ENCODE measurements at places on chromosomes 6 and 20.

DNA sequence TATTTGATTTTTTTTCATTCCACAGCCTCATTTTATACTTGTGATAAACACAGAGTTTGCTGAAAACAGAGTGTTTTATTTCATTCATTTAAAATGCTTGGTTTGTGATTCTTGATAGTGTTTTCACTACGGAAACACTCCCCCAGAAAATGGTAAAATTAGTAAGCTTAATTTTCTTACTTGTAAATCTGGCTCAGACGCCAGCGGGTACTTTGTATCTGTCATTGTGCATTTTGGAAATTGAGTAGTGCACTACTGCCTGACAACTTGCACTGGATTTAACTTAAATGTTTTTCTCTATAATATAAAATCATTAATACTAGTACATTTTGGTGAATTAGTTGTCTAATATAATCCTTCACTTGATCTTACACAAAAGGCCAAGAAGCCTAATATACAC is 37.0 kb upstream of the HINT3 start:
- DNase-seq = no peak

DNA sequence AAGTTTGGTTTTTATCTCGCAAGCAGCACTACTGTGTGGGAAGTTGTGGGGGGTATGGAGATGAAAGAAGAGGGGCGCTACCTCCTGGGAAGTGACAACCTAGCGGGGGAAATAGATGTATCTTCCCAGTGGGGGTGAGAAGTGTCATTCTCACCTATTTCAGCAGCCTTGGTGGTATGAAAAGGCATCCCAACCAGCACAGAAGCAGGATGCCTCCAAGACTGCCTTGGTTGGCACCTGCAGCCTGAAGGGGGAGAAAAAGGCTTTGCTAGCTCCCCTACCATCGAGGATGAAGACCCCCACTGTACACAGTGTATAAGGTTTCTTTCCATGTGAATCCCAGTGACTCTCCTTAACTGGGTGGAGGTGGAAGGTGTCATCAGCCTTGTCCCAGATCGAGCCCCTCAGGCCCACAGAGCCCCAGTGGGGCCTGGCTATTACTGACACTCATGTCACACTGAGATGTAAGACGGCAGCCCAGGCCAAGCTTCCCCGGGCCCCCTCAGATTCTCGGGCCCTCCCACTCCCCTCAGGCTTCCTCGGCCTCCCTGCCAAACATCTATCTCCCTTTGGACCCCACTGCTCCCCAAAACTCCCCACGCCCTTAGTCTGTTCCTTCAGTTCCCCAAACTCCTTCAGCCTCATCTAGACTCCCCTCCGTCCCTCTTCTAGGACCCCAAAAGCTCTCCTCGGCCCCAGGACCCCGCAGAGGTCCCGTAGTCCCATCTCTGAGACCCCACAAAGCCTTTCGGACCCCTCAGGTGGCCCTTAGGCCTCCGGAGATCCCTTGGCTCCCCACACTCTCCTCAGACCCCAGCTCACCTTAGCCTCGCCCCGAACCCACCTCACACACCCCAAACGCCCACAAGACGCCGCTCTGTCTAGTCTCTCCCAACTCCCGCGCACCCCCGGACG is 688 bp downstream of the COMMD7 start:
- DNase-seq = no peak

- no peak for DNase-seq
Measured at GRCh38 chr6:125346201-125346925, 44.6 kb upstream of the HDDC2 start.

- DNase-seq = no peak
Measured at GRCh38 chr20:50744143-50744792, 12.9 kb downstream of the PARD6B start.

GRCh38 chr6:162151021-162151665 is 576.4 kb downstream of the PRKN start:
- no peak for DNase-seq

DNA sequence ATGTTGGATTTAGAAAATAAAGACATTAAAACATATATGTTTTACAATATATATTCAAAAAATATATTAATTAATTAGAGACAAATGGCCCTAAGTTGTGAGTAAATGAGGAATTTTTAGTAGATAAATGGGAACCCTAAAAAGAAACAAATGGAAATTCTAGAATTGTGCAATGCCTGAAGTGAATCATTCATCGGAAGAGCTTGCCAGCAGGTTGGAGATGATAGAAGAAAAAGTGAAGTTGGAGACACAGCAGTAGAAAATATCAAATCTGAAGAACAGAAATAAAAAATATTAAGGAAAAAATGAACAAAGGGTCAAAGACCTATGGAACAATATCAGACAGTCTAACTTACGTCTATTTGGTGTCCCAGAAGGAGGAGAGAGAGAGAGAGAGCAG is 109.4 kb upstream of the NEDD9 start:
- DNase-seq = no peak

DNA sequence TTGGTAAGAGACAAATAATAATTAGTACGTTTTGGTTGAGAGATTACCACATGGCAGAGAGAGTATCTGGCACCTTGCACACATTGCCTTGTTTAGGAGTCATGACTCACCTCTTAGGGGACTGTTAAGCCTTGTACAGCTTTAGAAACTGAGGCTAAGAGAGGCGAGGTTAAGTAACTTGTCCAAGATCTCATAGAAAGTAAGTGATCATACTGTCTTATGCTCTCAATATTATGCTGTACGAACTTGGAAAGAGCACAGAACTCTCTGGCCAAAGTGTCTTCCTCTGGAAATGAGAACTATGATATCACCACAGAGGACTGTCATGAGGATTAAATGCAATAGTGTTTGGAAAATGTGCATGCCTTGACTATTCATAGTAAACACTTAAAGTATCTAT is 249.0 kb downstream of the UTRN start:
- DNase-seq = no peak

GRCh38 chr6:139960671-139961070 is 586.2 kb upstream of the CITED2 start:
- DNase-seq = no peak

- DNase-seq = no peak
Measured at GRCh38 chr6:160276126-160276525, 17.5 kb upstream of the SLC22A2 start.

- DNase-seq = peak; percentile 44
Measured at GRCh38 chr20:38748861-38749149, 545 bp downstream of the ACTR5 start.

GRCh38 chr6:17115251-17116116 is 13.6 kb downstream of the STMND1 start:
- no peak for DNase-seq

DNA sequence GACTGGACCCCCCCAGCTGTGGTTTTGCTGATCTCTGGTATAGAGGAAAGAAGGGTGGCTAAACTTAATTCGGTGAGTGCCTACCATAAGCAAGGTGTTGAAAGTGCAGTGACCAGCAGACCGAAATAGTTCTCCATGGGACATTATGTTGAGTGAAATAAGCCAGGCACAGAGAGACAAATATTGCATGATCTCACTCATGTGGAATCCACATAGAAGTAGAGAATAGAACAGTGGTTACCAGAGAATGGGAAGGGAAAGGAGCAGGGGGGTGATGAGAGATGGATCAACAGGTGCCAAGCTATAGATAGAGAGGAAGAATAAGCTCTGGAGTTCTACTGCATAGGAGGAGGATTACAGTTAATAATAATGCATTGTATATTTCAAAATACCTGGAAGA is 9.7 kb upstream of the GCNT2 start:
- no peak for DNase-seq

DNA sequence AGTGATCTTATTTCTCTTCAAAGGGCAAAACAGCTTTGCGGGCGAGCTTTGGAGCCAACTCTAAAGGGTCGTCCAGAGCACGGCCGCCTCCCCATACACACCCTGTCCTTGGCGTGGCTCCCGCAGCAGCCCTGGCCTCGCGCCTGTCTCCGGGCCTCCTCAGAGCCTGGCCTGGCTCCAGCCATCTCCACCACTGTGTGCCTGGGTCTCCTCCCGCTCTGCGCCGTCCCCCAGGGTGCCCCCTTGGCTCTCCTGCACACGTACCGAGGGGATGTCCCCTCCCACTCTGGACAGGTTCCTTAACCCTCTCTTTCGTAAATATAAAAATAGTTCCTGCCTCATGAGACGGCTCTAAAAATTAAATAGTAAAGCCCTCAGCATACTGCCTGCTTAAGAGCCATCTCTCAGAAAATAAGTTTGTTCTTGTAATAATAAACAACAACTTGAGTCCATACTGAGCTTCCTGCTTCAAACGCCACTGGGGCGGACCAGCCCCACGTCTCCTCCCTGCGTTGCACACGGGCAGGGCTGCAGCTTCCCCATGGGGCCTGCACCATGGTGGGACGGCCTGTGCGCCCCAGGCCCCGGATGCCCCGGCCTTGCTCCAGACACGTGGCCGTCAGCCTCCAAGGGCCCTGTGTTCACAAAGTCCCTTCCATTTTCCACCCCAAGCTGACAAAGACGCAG is 226.2 kb downstream of the TTLL2 start:
- no peak for DNase-seq

GRCh38 chr20:17871886-17872285 is 96.7 kb downstream of the SNX5 start:
- DNase-seq = no peak

DNA sequence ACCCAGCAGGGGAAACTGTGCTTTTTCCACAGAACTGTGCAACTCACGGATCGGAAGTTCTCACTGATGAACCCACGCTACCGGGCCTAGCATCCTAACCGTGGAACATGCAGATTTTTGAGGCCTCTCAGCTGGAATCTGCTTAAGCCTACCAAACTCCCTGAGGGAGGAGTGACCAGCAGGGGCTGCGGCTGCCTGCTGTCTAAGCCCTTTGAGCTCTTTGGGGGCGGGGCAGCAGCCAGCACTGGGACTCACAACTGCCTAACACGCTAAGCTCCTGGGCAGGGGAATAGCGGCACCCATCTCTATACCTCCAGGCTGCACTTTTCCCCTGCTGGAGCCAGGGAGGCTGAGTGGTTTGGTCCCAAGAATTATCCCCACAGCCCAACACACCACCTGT is 20.4 kb upstream of the METTL24 start:
- DNase-seq = no peak

DNA sequence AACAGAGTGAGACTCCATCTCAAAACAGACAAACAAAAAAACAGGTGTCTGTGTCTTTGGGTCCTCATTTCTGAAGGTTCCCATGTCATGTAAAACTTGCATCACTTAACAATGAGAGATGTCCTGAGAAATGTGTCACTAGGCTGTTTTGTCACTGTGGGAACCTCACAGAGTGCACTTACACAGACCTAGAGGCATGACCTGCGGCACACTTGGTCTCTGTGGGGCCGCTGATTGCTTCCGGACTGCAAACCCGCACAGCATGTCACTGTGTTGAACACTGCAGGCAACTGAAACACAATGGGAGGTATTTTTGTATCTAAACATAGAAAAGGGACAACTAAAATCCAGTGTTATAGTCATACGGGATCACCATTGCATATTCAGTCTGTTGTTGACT is 42.3 kb upstream of the TMEM181 start:
- no peak for DNase-seq

GRCh38 chr6:155261111-155261900 is 2.5 kb upstream of the CLDN20 start:
- DNase-seq = no peak

DNA sequence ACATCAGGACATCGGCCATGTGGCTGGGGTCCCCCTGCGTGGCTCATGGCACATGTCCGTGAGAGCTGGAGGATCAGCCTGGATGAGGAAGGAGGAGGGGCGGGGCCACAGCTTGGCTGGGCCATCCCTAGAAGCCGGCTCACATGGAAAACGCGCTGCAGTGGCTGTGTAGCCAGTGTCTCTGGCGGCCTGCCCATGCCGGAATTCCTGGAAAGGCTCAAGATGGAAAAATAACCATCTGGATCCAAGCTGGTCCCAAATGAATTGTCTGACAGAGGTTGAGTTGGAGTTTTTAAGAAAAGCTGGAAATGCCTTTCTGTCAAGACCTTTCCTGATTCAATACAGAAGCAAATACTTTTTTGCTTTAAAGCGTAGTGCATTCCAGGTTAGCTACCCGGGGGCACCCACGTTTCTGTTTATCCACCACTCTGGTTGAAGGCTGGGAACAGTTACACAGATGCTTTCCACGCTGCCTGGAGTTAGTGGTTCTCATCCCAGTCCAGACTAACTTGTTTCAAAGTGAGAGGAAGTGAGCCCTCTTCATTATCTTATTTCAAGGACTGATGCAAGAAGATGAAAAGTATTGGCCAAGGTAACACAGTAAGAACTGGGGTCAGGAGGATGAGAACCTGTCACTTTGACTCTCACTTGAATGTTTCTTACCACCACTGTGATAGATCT is 99.0 kb downstream of the GMPR start:
- DNase-seq = no peak

GRCh38 chr6:170150590-170150945 is 140.3 kb downstream of the DLL1 start:
- DNase-seq = no peak

DNA sequence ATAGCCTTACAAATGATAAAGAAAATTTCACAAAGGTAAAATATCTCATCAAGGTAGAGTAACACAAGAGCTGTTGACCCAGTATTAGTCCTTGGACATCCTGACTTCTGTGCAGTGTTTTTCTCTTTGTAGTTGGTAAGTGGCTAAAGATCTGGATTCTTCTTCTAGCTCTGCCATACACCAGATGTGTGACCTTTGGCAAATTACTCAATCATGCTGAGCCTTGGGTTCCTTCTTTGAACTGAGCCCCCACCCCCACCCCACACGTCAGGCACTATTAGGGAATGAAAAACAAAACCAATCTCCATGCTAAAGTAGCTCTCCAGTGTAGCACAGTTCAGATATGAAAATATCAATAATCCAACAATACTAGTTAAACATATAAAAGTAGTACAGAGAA is 15.1 kb upstream of the TRIM39 start:
- DNase-seq = no peak

DNA sequence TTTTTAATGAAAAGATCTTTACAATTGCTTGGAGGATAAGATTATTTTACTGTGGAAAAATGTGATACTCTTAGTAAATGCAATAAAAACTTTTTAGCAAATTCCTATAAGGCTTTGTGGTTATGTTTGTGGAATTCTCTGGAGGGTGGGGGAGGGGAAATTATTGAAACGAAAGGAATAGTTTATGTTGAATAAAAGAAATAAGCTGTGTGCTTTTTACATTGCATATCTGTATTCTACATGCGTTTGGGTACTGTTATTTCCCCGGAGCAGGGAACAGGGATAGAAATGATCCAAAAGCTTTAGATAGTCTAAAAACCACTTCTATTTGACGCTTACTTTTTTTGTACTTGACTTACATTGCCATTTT is 143.8 kb downstream of the SLC16A10 start:
- no peak for DNase-seq

DNA sequence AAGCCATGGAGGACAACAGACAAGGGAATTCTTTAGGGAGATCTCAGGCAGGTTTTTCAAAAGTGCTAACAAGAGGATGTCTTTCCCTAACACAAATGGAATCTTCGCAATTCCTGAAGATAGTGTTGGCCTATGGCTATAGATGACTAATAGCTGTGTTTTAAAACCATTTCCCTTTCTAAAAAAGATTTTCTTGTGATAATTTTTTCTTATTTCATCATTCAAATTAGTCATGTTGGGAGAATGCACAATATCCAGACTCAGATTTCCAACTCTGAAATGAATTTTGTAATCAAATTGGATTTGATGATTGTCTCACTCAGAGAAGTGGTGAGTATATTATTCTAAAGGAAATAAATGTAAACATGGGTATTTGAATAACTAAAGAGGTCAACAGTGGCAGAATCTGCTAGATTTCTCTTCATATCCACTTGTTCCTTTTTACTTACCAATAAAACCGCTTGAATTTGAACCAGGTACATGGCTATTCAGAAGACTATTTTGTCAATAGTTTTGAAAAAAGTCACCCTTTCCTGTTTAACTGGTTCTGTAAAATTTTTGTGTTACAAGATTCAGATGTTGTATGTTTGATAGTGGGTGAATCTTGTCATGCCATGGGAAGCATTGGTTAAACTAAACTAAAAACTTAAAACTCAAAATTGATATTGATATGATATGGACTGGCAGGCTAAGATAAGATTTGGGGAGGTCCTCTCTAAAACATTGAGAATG is 1223.7 kb upstream of the EYS start:
- DNase-seq = no peak
